NCI-H1930 (cell line): ENCODE measurements at places on chromosomes 2 and 18.

GRCh38 chr2:204343685-204344084 lies 201.6 kb upstream of the PARD3B start:
- no peak for DNase-seq

DNA sequence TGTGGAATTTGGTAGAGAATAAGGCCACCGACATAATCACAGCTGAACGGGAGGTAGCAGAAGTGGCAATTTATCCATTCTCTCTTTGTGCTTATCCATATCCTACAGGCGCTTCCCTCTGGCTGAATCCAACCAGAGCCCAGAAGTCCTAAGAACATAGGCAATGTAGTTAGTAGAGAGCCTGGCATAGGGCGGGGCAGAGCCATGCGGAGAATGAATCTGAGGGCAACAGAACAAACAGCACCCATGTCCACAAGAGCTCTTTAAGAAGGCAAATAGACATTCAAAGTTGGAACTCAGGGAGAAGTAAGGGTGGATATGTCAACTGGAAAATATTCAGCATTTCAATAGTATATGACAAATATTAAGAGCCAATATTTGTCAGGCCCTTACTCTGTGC lies 305.9 kb upstream of the VWC2L start:
- DNase-seq: no peak

- no peak for DNase-seq
Observed at GRCh38 chr2:219099329-219099728, 38.6 kb upstream of the IHH start.

DNA sequence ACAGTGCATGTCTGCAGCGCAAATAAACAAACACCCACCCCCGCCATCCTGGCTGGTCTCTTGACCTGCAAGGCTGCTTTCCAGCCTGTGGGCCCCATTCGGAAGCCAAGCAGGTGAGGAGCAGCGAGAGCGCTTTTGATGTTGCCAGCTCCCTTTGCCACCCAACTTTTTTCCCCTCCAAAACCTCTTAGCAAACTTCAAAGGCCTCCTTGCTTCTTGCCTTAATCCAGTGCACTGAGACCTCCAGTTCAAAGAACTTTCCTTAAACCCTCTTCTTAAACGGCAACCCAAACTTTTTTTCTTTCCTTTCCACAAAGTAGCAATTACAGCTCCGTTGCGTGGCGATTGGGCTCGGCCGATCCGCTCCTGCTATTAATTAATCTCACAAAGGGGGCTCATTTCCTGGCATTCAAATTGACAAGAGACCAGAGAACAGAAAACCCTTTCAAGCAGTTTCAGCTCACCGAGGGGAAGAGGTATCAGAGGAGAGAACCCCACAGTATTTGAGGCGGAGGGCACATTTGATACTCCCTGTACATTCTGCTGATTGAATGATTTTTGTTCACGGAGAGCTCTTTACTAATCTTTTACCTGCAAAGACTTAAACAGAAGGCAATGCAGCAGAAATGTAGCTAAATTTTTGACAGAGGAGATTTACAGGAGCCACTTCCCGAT lies 531.4 kb downstream of the TMEM182 start:
- no peak for DNase-seq

DNA sequence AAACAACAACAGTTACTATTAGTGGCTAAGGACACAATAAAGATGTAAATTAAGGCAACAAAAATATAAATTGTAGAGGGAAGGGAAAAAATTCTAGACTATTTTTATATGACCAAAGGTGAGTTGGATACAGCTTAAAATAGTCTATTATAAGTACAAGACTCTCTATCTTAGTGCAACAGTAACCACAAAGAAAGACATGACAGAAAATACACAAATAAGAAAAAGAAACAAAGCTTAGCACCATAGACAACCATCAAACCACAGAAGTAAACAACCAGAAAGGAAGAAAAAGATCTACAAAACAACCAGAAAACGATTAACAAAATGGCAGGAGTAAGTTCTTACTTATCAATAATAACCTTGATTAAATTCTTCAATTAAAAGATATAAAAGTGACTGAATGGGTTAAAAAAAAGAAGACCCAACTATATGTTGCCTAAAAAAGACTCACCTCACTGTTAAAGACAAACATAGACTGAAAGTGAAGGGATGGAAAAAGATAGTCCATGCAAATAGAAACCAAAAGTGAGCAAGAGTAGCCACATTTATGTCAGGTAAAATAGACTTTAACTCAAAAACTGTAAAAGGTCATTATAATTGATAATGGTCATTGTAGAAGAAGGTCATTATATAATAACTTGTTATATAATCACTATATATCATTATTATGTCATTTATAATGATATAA lies 62.5 kb downstream of the USP40 start:
- DNase-seq: no peak

- DNase-seq: no peak
Observed at GRCh38 chr2:239751679-239752355, 273.3 kb downstream of the NDUFA10 start.

GRCh38 chr18:45359275-45360009 lies 255.8 kb upstream of the SLC14A2 start:
- no peak for DNase-seq

- DNase-seq: no peak
Observed at GRCh38 chr2:182142062-182142461, 156.4 kb downstream of the PPP1R1C start.

- no peak for DNase-seq
Observed at GRCh38 chr2:168697668-168698121, 104.7 kb upstream of the NOSTRIN start.

- no peak for DNase-seq
Observed at GRCh38 chr2:184137955-184138354, 460.4 kb upstream of the ZNF804A start.

- DNase-seq: no peak
Observed at GRCh38 chr2:9699139-9700108, 68.6 kb upstream of the YWHAQ start.

DNA sequence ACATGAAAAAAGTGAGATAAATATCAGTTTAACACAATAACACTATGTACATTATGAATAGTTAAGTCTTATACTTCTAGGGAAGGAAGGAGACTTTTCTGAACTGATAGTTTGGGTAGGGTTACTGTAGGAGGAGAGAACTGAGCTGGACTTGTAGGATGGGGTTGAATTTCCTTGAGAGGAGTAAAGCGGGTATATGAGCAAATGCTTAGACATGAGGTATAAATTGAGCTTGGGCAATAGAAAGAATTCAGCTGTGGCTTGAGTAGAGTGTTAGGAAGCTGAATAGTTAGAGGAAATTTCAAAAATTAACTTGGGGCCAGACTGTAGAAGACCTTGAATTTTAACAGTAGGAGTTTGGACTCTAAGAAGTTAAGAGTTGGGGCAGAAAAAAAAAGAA lies 45.1 kb downstream of the LCLAT1 start:
- DNase-seq: no peak

GRCh38 chr2:212282671-212283261 lies 255.8 kb downstream of the ERBB4 start:
- no peak for DNase-seq

- no peak for DNase-seq
Observed at GRCh38 chr18:61127714-61128467, 205.3 kb upstream of the CDH20 start.

DNA sequence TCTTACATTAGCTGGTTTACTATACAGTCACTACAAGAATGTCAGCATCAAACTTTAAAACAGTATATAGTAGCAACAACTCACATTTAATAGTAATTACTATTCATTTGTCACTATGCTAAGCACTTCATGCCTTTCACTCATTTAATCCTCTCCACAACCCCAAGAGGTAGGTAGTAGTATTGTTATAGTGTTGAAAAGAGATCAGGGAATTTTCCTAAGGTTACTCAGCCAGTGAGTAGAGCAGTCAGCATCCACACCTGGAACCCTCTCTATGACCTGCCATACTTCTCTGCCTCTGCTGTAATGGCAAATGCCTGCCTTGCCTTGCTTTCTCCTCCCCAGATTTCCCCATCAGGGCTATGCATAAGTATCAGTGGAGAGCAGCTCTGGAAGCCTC lies 24.8 kb downstream of the SKOR2 start:
- no peak for DNase-seq

DNA sequence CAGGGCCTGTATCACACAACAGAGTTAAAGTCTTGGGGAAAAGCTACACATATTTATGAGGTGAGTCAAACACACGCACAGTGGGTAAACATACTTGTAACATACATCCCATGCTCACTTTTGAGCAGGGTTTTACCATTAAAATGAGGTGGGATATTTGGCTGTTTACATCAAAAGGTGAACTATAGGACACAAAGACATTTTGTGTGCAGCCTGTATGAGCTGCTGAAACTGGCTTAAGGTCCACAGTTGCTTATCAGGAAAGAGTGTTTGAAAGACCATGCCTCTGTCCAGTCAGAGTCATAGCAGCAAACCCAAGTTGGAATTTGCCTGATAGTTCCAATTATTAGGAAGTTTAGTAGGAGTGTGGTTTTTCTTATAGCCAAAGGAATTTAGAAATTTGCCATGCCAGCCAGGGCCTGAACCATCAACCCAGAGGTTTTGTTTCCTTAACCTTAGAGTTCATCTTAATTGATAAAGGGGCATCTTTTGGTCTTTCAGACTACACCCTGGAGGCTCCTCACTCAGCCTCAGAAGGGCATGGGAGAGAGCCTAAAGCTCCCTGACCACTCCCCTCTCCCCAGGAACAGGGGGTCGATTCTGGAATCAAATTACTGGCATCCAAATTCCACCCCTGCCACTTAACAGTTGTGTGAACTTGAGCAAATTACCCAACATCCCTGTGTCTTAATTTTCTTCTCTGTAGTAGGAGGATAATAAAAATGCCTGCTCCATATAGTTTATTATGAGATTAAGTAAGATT lies 29.9 kb upstream of the L3MBTL4 start:
- DNase-seq: no peak

DNA sequence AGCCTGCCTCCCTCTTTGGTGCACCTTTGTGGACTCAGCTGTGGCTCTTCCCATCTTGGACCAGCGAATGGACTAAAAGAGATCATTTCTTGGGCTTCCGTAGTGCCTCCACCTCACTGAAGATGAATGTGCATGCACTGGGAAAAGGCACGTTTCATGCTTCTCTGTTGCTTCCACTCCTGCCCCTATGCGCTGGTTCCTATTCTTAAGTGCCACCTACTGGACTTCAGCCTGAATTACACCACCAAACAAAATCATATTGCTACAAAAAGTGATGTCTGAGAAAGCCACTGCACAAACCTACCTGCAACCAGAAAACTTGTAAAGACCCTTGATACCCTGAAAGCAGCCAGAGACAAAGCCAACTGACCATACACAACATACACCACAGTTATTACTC lies 695.6 kb downstream of the TSN start:
- no peak for DNase-seq

DNA sequence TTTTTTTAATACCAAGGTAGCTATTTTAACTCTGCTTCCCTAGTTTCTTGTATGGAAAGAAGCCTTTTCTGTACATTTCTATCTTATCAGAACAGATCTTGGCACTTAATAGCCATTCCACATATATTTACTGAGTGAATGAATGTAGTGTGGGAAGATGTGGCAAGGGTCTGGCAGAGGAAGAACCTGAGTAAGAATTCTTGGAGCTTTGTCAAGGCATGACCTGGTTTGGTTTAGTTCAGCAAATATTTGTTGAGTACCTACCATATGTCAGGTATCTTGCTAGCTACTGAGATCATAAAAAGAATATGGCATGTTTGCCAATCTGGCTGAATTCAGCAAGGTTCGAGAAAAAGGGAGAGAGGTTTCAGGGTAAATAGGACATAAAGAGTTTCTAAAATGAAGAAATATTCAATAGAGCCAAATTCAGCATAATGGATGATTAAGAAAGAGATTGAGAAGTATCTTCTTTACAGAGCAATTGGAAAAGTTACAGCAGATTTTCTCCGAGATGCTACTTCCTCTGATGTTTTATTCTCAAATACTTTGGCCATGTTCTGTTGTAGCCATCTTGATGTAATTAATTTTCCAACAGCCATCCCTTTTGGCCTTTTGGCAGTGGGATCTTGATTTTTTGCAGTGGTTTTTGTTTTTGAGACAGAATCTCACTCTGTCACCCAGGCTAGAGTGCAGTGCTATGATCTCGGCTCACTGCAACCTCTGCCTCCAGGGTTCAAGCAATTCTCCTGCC lies 21.7 kb upstream of the MEP1B start:
- no peak for DNase-seq

GRCh38 chr2:237043866-237044265 lies 41.8 kb upstream of the COPS8 start:
- DNase-seq: no peak

- no peak for DNase-seq
Observed at GRCh38 chr18:35289293-35289692, 736 bp downstream of the ZSCAN30 start.

- DNase-seq: no peak
Observed at GRCh38 chr18:48140731-48141130, 210.3 kb upstream of the SMAD2 start.

DNA sequence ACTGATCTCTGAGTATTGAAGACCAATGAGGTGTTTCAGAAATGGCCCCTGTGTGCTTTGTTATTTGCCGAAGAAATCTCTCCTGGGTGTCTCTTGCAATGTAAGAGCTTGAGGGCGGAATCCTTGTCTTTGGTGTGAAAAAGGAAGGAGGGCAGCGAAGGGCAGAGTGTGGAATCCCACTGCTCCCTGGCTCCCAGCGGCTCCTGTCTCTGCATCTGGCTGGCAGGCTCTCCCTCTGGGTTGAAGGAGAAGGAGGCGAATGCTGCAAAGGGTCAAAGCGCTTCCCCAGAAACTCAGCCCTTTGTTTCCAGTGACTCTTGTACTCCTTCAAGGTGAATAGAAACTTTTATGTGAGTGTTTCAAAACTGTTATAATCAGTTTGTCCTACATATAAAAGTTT lies 457.5 kb downstream of the CNTNAP5 start:
- no peak for DNase-seq

GRCh38 chr2:217685255-217685605 lies 317.6 kb downstream of the TNS1 start:
- DNase-seq: no peak

GRCh38 chr2:98118161-98118560 lies 31.2 kb downstream of the VWA3B start:
- no peak for DNase-seq

DNA sequence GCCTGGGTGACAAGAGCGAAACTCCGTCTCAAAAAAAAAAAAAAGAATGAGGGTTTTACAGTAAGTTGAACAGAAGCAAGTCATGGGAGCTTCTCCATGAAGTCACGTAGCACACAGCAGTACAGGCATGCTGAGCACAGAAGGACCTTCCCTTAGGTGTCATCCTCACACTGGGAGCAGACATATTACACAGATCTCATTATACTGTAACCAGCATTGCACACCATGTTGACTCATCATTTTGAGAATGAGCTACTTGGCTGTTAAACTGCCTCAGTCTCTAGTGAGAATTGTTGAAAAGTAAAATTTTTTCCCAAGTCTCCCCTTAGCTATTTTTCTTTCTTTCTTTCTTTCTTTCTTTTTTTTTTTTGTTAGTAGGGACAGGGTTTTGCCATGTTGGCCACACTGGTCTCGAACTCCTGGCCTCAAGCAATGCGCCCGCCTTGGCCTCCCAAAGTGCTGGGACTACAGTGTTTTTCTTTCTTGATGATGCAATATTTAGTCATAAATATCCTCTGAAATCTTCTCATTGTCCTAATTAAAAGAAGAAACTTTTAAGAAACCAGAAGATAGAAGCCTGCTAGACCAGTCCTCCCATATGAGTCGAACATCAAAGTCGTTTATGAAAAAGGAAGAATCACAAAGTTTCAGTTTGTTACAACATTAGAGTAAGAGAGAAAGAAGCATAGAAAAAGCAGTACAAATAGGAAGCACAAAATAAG lies 37.9 kb upstream of the PPP1CB start:
- no peak for DNase-seq

- DNase-seq: no peak
Observed at GRCh38 chr2:73105511-73105971, 7.2 kb downstream of the RAB11FIP5 start.

GRCh38 chr2:212245880-212246279 lies 292.7 kb downstream of the ERBB4 start:
- no peak for DNase-seq
